ENCODE measurements at places on chromosomes 3 and 15.

DNA sequence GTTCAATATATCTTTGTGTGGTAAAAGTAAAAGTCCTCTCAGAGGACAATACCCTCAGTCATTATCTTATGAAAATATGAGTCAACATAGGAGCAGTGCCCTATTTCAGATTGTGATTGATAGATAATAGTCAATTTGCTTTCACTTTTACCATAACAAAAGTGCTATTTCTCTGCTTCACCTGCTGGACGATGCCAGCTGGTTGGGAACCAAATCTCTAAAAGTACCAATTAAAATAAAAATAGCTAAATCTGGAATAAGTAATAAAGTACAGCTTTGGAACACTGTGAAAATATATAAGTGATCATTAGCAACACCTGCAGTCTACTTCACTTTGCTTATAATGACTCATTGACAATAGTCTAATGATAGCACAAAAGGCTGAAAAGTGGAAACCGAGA lies 390.3 kb upstream of the AGTR1 start:
- DNase-seq, result no peak

DNA sequence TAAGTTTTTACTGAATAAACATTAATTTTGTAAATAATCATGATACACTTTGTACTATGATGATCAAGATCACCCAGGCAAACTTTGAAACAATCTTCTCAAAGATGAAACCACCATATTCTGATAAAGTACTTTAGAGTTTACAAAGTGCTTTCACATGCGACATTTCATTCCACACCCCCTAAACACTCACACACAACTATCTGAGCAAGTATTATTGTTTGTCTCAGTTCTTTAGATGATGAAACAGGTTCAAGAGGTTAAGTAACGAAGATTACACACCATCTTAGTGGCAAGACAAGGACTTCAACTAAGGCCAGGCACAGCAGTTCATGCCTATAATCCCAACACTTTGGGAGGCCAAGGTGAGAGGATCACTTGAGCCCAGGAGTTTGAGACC lies 37.6 kb downstream of the ZNF148 start:
- no peak for DNase-seq

DNA sequence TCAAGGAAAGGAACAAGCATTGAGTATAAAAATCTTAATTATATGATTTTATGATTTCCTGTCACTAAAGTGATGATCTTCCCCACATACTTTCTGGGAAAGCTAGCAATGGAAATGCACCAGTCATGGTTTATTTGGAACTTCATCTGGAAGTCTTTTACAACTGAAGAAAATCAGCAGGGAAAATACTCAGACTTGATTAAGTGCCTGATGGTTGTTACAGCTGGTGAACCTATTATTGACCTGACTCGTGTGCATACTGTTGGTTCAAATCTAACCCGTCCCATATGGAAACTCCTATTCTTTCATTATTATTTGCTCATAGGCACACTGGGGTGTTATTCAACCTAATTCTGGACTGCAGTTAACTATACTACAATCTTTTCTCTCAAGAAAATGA lies 701.8 kb upstream of the CCDC54 start:
- DNase-seq, result no peak

GRCh38 chr15:70329179-70329578 lies 231.5 kb upstream of the TLE3 start:
- no peak for DNase-seq

- DNase-seq, result no peak
Measured at GRCh38 chr3:149806171-149806778, 6.7 kb upstream of the RNF13 start.

Data from NCI-H2171 (cell line).